ENCODE measurements at places on chromosomes 7 and 10.

GRCh38 chr7:26992670-26993069 lies 103.1 kb downstream of the HOXA1 start:
- DNase-seq = no peak

- no peak for DNase-seq
These were observed 861.5 kb downstream of the SORCS1 start for GRCh38 chr10:106302961-106303360.

DNA sequence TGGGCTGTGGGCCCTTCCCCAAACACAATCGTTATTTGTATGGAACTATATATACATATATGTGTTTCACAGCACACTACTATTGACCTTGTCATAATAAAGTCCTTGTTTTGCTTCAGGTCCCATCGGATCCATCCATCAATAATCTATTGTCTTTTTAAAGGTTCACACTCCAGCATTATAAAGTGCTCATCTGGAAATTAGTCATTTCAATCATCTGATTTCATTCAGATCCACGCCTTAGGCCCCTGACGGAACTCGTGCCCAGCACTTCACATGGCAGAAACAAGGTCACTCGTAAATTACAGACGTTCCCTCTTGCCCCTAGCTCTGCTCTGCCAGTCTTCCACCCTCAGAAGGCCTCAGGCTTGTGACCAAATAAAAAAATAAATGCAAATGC lies 133.1 kb upstream of the PPP2R2D start:
- no peak for DNase-seq

DNA sequence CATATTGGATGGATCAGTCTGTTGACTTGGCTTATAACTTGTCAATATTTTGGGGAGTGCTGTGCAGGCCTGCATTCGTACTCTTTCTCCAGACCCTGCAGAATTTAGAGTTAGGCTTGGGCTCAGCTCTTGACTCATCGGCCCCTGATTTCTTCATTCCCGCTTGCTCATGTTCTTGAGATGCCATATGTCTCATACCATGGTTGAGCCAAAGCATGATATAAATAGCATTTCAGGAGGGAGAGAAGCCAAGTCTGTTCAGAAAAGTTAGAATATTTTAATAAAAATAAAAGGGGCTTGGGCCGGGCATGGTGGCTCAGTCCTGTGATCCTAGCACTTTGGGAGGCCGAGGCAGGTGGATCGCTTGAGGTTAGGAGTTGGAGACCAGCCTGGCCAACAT lies 898.1 kb downstream of the TYW1 start:
- DNase-seq = no peak

DNA sequence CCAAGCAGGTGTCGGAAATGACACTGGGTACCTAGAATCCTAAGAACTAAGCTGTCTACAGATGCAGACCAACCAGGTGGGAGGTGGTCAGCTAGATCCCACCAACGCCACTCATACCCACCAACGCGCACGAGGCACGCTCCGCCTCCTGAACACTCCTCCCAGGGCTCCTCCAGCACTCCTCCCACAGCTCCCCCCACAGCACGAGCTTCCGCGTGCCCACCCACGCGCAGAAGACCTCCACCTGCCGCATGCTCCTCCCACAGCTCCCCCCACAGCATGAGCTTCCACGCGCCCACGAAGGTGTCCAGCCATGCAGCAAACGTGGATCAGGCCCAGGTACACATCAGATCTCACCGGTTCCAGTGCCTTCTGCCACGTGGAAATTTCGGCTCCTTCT lies 196.0 kb downstream of the MAD1L1 start:
- no peak for DNase-seq

DNA sequence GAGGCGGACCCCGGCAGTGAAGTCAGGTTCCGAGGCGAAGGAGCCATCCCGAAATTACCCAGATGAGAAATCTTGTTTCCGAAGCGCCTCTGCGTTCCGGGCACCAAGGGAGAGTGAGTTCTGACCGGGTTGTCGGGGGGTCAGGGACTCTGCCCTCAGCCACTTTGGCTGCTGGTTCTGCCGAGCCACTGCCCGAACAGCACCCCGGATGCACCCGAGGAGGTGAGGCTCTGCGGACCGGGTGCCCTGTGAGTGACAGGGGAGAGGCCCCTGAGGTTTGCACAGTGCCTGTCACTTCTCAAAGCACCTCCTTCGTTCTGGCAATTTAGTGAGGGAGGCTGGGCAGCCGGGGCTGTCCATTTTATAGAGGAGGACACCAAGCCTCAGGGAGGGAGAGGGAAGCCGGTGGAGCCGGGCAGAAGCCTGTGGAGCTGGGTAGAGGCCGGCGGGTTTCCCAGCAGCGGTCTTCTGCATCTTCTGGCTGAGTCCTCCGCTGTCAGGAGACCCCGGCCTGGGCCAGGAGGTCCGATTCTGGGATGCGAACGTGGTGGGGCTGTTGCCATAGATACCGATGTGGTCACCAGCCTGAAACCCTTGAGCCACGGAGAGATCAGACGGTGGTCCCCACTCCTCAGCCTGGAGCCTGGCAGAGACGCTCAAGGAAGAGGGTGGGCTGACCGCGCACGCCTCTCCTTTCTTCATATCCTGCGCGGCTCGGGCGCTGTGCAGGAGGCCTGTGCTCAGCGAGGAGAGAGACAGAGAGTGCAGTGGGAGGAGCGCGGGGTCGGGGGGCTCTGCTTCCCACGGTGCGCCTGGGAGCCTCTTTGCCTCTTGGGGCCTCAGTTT lies 18.9 kb upstream of the SHH start:
- DNase-seq = no peak

GRCh38 chr10:13973742-13974141 lies 357.0 kb downstream of the FRMD4A start:
- no peak for DNase-seq

DNA sequence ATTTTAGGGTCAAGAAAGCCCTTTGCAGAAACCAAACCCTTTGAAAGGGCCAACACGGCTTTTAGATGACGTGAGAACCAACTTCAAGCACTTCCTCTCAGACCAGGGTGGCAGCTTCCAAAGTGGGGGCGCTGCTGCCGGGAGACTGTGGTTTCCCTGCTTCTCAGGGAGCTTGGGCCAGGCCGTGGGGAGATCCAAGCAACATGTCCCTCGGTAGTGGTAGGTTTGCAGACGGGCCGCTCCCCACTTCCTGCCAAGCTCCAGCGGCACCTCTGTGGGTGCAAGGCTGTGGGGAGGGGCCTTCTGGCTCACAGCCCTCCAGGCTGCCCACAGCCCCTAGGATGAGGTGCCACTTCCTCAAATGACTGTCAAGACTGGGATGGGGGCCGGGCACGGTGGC lies 132.4 kb downstream of the FAM53B start:
- DNase-seq = peak; percentile 57

GRCh38 chr10:124448696-124449169 lies 1.1 kb downstream of the NKX1-2 start:
- no peak for DNase-seq

DNA sequence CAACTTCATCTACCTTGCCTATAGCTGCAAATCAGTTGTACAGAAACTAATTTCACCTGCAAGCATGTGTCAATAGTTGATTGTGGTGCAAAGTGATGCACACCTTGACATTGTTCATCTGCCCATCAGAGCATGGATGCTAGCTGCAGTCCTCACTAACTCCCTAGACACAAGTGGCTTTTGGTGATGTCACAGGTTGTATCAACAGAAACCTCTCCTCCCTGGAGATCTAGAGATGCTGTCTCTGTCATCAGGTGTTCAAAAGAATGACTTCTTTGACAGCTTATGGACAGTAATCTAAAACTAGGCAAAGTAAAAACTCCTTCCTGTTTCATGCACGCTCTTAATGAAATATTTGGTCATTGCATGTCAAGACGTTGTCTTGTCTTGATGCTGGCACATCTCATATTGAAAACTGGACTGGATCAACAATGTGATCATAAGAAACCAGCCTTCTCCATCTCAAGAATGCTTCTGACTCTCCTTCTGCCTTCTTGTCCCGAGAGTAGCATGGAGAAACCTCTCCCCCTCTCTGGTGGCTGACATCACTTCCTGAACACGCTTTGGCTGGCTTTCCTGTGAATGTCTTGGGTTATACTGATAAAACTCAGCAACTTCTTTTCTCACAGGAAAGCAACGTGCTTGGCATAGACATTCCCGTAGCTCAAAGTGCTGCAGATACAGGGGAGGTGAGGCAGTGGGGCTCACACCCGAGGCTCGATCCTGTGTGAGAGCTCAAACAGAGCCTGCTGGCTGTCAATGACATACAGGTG lies 176.2 kb upstream of the CDCA7L start:
- peak; percentile 10 for DNase-seq

- no peak for DNase-seq
These were observed 281.2 kb upstream of the VSTM2A start for GRCh38 chr7:54260941-54261371.

GRCh38 chr7:84546403-84546802 lies 351.8 kb upstream of the SEMA3A start:
- DNase-seq = no peak

Data from inflammatory macrophage treated with lipopolysaccharide for 1 hour (primary cell).